ENCODE measurements at places on chromosomes 3 and 15.
A peak's percentile ranks its signal among the peaks of the same experiment; 100 is the strongest.

- no peak for DNase-seq
Observed at GRCh38 chr15:78103406-78104118, 11.2 kb downstream of the SH2D7 start.

- DNase-seq = no peak
Observed at GRCh38 chr15:73755481-73755880, 2.3 kb upstream of the INSYN1 start.

GRCh38 chr3:69961706-69962439 is 37.7 kb upstream of the SAMMSON start:
- no peak for DNase-seq

DNA sequence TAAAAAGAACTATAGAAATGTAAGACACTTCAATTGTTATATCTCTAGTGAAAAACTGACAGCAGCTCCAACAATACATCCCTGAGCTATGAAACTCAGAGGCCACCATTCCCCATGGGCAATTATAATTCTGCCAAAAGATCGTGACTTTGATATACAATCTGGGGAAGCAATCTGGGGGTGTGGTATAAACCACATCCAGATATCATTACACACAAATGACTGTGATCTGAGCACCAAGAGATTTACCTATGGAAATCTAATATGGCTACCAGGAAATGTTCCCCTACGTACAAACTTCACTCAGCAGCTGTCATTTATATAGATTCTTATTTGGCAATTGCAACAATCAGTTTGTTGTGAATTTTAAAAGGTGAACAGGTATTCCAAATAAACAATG is 110.3 kb downstream of the FRMD5 start:
- peak; percentile 74 for DNase-seq

DNA sequence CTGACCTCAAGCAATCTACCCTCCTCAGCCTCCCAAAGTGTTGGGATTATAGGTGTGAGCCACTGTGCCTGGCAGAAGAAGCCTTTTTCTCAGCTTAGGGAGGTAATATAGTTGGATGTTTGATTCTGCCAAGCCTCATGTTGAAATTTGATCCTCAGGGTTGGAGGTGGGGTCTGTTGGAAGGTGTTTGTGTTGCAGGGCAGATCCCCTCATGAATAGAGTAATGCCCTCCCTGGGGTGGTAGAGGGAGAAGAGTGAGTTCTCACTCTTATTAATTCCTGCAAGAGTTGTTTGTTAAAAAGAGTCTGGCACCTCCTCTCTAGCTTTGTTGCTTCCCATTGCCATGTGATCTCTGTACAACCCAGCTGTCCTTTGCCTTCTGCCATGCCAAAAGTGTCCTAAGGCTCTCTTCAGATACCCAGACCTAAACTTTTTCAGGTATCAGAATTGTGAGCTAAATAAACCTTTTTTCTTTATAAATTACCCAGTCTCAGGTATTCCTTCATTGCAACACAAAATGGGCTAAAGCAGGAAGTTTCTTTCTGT is 16.4 kb downstream of the NECTIN3 start:
- peak; percentile 3 for DNase-seq

- peak; percentile 67 for DNase-seq
Observed at GRCh38 chr3:192188218-192188835, 539.0 kb downstream of the FGF12 start.

DNA sequence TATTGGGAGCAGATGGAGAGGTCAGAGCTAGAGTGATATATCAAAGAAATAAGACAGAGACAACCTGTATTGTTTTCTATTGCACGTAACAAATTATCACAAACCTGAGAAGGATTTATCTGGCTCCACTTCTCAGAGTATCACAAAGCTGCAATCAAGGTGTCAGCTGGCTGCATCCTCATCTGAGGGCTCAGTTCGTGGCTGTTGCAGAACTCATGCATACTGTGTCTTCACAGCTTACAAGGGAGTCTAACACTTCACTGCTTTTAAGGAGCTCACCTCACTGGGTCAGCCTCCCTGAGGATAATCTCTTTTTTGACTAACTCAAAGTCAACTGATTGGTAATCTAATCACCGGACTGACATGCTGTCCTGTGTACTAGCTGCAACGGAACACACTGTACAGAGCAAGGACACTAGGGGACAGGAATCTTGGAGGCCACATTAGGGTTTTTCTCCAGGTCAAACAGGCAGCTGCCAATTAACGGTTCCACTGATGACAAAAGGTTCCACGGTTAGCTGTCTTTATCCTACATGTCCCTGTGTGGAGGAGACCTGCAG is 1006.8 kb upstream of the SEMA6D start:
- no peak for DNase-seq

GRCh38 chr3:13280811-13281506 is 139.2 kb downstream of the NUP210 start:
- DNase-seq = peak; percentile 55
